ENCODE measurements at places on chromosomes 4 and X.

DNA sequence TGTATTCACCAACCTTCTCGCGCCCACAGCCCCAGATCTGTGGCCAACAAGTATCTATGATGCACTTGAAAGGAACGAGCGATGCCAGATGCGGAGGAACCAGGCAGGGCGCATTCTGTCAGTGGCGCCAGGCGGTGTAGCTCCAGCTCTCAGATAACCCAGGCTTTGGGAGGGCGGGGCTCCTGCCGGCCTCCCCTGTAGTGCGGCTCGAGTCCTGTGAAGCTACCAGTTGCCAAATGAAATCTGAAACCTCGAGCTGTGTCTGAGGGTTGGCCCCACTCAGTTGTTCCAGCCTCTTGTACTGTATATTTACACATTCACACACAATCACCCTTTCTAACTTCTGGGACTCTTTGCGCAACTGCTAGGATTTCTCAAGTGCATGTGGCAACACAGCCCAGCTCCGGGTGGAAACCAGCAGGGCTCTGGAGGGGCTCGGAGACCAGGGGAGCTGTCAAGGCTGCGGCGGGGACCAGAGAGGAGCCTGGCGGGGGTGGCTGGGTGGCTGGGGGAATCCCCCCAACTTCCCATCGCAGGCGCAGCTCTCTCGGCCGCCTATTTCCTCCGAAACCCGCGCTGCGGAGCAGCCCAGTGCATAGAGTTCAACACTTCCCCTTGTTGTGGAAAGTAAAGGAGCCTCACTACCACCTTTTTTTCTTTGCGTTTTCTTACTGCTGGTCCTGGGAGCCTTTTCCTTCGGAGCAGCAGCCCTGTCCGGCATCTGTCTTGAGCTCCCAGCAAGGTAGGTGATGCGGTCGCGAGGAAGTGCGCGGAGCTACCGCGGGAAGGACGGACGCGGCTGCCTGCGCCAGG lies at the start of gene ARHGAP24:
ARHGAP24 (plus strand) TSS at position 333 of the 813 bp plus-strand sequence.
- peak; percentile 13 for DNase-seq

DNA sequence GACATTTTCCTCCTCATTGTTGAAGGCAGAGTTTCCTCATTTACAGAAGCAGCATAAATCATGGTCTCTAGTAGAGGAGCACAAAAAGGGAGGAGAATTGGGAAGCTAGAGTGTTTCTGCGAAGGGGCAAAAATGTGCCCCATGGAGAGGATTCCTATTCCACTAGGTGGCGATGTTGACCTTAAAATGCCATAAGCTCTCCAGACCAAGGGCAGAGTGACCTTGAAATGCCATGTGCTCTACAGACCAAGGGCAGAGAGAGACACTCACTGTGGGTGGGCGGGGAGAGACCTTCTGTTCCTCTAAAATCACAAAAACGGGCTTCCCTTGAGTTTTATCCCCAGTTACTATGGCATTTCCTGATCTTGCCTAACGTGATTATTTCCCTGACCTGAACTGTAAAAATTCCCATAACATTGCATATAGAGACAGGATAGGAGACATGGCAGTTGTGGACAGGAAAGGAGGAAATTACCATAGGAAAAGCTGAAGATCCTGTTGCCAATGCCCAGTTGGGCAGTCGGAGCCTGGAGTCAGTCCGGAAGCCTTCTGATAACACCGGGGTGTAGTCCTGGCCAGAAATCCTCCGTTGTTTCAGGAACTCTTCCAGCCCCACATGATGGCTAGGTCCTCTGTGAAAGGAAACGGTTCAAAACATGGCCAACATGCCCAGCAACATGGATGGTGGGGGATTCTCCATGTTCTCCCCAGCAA lies 567.7 kb downstream of the MAGEB5 start:
- DNase-seq = peak; percentile 78

- no peak for DNase-seq
Observed at GRCh38 chr4:100828986-100829685, 311.3 kb upstream of the EMCN start.

DNA sequence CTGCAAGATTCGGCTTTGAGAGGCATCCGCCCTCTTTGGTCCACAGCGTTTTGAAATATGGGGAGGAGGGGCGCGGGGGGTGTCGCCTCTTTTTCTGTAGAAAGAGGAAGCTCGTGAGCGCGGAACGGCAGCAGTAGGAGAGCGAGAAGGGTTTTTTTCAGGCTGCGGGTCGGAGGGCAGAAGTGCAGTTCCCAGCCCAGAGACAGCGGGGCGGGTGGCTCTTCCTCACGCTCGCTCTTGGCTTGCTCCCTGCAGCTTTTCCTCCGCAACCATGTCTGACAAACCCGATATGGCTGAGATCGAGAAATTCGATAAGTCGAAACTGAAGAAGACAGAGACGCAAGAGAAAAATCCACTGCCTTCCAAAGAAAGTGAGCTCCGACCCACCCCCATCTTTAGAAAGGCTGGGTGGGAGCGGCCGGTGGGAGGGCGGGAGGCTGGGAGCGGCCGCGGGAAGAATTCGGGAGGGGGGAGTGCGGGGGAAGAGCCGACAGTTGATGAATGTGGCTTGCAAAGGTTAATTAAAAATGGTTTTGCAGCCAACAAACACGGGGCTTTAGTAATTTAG lies 1.2 kb downstream of the TMSB4X start:
- no peak for DNase-seq

- DNase-seq = no peak
Observed at GRCh38 chrX:68354879-68355628, 78.2 kb downstream of the OPHN1 start.

DNA sequence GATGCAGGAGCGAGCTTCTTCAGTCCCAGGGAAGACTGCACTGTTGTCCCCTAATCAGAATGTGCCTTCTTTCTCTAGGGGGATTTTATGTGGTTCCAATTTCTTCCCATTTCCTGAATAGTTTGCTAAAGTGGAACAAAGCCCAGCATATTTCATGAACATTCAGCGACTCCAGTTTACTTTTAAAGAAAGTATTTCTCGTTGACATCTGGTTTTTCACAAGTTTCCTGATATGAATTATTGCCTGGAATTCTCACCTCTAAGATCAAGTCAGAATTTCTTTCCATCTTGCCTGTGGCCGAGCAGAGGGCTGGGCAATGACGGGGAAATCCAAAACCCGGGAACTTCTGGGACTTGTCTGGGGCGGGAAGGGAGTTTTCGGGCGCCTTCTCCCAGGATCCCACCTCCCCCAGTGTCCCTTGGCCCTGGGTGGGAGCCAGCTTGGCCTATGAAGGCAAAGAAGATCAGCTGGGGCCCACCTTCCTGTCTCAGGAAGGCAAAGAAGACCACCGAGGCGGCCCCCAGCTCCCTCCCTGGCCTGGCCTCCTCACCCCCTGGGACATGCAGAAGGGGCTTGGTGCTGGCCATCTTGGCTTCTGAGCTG lies 15.4 kb downstream of the SORCS2 start:
- DNase-seq = no peak

- no peak for DNase-seq
Observed at GRCh38 chr4:21893136-21893535, 55.4 kb downstream of the KCNIP4 start.

- DNase-seq = no peak
Observed at GRCh38 chrX:110795645-110796406, at the start of gene CHRDL1. Gene CHRDL1 (minus strand): TSS chrX:110795817. CDS start chrX:110792181, 3,636 bp downstream.

DNA sequence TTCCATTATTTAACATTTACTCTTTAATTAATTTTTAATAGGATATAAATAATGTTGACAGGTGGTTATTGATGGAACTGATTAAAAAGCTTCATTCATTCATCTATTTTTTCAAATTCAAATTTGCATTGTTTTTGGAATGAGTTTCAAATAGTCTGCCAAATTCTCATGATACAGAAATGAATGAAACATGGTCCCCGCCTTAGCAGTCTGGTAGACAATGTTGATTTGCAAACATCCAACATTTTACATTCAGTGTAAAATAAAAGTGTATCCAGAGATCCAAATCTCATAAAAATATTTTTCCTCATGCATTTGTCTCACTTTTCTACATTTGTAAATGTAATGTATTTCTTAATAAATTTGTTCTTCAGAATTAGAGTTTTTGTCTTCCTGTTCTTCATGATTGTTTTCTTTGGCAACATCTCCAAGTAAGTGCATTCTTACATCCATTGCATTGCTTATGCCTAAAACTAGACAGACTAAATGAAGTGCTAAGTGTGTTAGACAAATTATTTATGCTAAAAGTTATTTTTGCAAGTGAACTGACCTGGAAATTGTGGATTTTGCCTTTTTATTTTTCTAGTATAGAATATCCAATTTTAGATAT lies 142.3 kb downstream of the PCDH18 start:
- DNase-seq = no peak

- no peak for DNase-seq
Observed at GRCh38 chr4:187357821-187358220, 634.2 kb upstream of the FAT1 start.

GRCh38 chrX:10667143-10667542 lies 46.8 kb upstream of the MID1 start:
- no peak for DNase-seq

DNA sequence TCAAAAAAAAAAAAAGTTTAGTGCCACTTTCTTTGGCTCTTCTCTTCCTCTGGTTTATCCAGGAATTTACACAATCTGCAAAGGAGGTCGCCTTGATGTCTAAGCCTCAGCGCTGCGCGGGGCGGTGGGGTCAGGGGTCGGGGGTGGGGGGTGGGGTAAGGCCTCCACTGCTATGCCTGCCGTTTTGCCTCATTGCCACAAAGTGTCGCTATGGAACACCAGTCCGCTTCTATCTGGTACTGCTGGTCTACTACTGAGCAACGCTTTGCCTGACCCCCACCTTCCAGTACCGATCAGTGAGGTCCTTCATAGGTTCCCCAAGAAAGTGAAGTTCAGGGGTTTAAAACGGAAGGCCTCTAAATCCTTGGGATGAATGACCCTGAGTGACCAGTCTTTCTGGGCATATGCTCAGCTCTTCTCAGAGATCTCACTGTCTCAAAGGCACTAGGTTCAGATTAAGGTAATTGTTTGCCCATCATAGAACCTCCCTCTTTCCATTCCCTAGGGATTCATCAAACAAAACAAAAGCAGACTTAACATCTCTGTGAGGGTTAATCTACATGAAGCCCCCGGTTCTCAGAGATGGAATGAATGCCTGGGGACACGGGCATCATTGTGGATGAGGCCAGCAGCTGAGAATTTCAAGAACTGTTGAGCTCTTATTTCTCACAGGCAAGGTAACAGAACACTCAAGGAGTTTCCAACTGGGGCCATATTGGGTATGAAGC lies 16.9 kb upstream of the TSR2 start:
- no peak for DNase-seq

GRCh38 chr4:16857425-16857824 lies 41.0 kb downstream of the LDB2 start:
- no peak for DNase-seq

GRCh38 chr4:20512033-20512792 lies 188.0 kb upstream of the PACRGL start:
- peak; percentile 77 for DNase-seq

- DNase-seq = no peak
Observed at GRCh38 chrX:68043713-68044438, 389.4 kb downstream of the OPHN1 start.

- no peak for DNase-seq
Observed at GRCh38 chr4:147192679-147193078, 247.0 kb upstream of the TTC29 start.

- no peak for DNase-seq
Observed at GRCh38 chr4:156019246-156019645, 65.6 kb upstream of the CTSO start.

DNA sequence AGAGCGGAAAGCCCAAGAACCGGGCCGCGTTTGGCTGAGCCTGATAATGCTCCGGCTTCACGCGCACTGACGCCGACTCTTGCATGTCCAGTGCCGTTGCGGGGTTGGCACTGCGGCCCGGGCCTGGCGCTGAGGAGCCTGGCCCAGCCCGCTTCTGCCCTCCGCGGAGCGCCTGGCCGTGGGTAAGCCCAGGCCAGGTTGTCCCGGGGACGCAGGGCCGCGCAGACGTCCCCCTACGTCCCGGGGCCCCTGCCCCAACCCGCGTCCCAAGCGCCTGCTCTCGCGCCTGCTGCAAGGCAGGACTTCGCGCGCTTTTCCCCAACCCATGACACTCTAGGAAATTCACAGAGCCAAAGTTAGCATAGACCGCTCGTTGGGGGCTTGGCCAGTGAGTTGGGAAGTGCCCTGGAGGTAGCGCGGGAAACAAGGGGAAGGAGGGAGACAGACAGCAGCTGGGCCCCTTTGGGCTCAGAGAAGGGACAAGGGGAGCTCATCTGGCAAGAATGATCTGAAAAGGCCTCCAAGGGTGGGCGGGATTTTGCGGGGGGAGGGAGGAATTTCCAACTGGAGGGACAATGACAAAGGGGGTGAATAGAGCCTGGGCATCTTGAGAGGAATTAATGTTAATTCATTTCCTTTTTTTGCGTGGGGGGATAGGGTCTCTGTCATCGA lies 665 bp upstream of the LRPAP1 start:
- no peak for DNase-seq

- no peak for DNase-seq
Observed at GRCh38 chr4:132114885-132115284, 1034.2 kb upstream of the PCDH10 start.

DNA sequence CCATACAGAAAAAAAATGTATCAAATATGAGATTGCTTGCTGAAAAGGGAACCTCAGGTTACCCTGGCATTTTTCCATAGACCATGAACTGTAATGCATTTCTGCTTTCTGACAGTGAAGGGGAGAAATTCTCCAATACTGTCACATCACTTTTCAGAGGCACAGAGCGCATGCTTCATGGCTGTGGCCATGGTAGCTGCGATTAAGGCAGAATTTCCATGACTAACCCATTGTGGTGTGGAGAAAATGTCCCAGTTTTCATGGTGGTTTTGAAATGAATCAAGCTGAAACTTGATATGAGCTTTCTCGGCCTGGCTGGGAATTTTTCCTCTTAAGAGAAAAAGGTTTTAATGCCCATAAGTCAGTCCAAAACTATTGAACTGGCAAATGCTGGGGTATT lies 39.5 kb upstream of the MAP3K15 start:
- DNase-seq = no peak

GRCh38 chr4:113349430-113349829 lies 300.0 kb downstream of the ANK2 start:
- DNase-seq = peak; percentile 63

GRCh38 chr4:98662626-98663225 lies 4.3 kb upstream of the TSPAN5 start:
- DNase-seq = no peak

GRCh38 chr4:25350561-25350960 lies 26.5 kb upstream of the ANAPC4 start:
- no peak for DNase-seq

DNA sequence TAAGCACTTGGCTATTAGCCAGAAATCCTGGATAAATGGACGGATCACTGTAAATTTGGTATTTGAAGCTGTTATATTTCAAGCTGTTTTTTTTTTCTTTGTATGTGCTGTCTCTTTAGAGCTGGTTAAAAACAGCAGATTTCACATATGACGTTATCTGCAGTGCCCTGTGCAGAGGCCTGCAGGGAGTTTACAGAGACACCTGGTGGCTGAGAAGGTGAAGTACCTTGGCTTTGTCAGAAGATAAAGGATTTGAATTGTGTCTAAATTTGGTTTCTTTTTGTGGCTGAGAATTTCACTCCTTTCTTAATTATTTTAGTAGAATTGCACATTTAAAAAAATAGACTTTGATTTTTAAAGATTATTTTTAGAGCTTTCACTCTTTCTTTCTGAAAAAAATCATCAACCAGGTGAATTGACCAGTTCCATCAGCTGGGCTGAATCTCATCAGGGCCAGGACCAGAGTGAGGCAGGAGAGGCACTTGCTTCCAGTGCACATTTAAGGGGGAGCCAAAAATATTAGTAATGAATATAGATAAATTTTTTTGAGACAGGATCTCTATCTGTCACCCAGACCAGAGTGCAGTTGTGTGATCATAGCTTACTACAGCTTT lies 9.6 kb upstream of the CHRNA9 start:
- peak; percentile 39 for DNase-seq

- no peak for DNase-seq
Observed at GRCh38 chr4:102328045-102328444, 17.2 kb downstream of the SLC39A8 start.

- DNase-seq = no peak
Observed at GRCh38 chr4:7928711-7929110, 10.9 kb downstream of the AFAP1 start.

Measured in pulmonary artery endothelial cell (primary cell).